ENCODE measurements at places on chromosomes 11 and 22.
A peak's percentile ranks its signal among the peaks of the same experiment; 100 is the strongest.

- no peak for DNase-seq
These were observed 100.3 kb downstream of the INSC start for GRCh38 chr11:15215005-15215404.

DNA sequence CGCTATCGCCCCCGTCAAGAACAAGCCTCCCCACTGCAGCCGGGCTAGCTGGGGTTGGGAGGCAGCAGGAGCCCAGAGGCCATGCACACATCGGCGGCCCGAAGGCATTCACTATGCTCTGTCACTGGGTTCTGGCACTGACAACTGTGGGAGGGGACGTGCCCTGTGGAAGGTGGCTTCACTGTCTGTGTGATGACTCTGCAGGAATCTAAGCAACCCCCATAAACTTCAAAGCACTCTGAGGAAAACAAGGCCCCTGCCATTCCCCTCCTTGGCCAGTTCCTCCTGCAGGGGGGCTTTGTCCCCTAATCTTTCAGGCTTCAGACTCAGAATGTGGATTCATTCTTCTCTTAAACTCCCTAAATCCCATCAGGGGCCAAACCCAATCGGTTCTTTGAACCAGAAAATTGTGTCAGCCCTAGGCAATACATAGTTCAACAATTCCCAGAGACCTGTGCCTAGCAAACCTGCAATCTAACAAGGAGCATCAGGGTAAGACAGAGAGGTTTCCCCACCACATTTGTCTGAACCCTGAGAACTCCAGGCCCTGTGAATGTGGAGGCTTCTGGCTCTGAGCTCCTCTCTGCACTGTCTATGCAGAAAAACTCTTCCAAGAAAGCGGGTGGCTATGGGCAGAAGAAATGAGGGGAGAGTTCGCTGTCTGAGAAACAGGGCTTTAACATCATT lies 1477.2 kb downstream of the TBC1D22A start:
- no peak for DNase-seq

DNA sequence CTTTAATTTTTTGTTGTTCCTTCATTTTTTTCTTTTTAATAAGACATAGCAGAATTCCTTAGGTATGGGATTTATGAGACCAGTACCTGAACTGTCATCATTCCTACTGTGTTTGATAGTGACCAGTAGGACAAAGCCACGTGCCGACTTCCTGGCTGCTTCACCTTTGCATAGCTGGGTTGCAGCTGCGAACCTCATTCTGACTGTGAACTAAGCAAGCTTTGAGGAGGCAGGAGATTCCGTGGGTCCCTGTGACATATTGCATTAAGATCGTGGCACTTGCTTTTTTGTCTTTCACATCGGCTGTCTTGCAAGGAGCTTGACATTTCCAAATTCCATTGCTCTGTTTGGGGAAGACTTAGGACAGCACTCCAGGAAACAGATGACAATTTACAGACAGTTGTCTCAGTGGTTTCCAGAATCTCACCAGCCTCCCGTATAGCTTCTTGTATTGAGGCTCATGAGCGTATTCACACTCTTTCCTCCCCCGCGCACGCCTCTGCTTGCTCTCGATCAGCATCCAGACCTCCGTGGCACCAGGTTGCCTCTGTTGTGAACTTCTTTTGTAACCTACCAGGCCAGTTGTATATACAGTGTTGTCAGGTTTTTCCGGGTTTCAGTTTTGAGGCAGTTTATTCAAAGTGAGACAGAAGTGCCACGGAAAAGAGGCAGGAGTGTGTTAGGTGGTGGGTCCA lies 101.7 kb downstream of the CWC15 start:
- DNase-seq, result no peak

- no peak for DNase-seq
These were observed 14.4 kb upstream of the TBC1D10A start for GRCh38 chr22:30340911-30341685.

GRCh38 chr22:49330421-49331222 lies 497.1 kb downstream of the BRD1 start:
- DNase-seq, result peak; percentile 23

DNA sequence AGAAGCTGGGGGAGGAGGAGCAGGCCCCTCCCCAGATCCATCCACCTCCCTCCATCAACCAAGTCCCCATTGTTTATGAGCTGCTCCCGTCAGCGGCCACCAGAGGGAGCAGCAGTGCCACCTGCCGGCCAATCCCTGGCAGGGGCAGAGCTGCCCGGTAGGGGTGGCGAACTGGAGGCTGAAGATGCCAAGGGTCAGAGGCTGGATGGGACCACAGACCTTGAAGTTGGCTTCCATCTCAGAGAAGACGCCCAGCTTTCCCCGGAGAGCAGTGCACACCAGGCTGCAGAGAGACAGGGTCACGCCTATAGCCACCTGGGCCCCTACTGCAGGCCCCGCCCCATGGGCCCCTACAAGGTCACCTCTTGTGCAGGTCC lies 3.6 kb downstream of the FIBP start:
- peak; percentile 76 for DNase-seq

DNA sequence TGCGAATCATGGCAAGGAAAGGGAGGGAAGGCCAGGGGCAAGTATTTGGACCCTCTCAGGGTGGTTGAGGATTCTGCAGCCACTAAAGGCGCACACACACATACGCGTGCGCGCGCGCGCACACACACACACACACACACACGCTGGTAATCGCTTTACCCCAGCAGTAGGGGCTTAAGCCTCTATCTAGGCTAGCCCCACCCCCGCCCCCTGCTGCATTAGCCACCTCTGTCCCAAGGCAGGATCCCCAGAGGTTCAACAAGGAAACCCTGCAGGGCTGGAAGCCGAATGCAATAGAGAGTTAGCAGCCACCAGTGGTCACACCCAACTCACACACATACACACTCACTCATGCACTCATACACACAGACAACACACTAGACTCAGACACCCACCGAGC lies 28.6 kb upstream of the ELFN2 start:
- no peak for DNase-seq

DNA sequence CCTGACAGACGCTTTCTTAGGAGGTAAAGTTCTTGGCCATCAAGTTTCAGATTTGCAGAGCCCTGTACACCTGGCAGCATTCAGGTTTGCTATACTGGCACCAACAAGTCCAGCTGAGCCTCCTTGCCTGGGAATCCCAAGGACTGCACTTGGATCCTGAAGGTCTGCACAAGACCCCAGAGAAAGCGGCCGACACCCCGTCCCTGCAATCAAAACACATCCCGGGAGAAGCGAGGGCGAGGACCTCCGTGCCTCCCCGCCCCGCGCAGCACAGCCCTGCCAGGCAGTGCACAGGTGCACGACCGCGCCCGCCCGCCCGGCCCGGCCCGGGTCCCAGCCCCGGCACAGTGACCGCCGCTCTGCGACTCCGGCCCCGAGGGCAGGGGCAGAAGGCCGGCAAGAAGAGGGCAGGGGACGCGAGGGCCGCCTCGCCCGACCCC lies 559 bp downstream of the MRTFA start:
- DNase-seq, result peak; percentile 45

DNA sequence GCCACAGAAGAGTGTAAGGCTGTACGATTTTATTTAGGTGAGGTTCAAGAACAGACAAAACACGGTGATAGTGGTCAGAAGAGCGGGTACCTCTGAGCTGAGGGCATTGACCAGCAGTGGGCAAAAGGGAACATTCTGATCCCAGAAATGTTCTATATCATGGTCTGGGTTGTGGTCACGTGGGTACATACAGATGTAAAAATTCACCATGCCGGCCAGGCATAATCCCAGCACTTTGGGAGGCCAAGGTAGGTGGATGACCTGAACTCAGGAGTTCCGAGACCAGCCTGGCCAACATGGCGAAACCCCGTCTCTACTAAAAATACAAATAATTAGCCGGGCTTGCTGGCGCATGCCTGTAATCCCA lies 31.1 kb upstream of the GCAT start:
- no peak for DNase-seq

GRCh38 chr22:50289942-50290630 lies 17.4 kb downstream of the PLXNB2 start:
- no peak for DNase-seq

DNA sequence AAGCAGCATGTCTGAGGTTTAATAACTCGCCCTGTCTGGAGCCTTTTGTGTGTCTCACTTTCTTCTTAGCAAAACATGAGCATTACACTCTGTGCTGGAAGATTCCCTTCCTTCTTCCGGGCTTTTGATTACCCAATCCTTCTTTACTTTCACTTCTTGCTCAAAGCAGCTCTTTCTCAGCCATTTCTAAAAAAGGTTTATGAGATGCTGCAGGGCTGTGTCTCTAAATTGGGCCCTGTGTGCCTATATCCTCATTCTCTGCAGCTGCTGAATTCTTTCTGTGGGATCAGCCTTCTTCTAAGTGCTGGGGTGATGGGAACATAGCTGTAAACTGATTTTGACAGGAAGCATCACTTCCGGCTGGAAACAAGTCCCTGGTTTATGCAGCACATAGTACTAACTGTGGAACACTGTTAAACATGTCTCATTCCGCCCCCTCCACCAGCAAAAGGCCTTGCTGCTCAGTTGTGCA lies 71.8 kb downstream of the PIWIL4 start:
- no peak for DNase-seq

- no peak for DNase-seq
These were observed 6.8 kb downstream of the MALAT1 start for GRCh38 chr11:65505466-65506289.

- no peak for DNase-seq
These were observed 15.7 kb upstream of the CDKN1C start for GRCh38 chr11:2901196-2901796.

DNA sequence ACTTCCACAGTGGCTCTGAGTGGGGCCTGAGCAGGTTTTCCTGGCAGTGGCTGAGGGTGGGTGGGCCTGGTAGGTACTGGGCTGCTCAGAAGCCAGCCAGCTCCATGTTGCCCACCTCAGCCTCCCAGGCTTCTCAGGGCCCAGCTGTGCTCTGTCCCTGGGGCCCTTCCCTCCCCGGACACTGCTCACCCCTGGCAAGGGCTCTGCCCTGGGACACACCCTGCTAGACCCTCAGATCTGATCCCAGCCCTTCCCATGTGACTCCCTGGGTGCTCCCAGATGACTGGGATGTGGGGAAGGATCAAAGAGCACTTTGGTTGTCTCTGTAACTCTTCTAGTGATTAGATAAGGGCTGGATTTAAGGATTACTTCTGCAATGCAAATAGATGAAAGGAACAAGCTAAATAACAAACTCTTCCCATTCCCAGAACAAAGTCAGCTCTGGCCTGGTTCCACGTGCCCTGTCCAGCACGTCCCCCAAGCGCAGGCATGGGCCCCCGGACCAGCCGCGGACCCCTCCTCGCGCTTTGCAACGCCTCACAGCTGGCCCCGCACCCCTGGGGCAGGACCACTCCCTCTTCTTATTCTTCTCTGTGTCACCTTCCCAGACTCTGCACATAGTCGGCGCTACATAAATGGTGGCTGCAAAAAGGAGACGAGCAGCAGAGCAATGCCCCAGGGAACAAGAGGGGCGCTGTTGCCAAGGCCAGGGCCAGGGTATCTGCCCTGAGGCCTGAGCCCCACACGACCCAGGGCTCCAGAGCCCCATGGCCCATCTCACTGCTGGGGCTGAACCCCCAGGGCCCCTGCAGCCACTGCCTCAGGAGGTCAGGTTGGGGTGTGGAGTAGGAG lies 5.7 kb upstream of the KRTAP5-6 start:
- no peak for DNase-seq
